ENCODE measurements at places on chromosomes 12 and 14.

GRCh38 chr14:34257505-34257904 lies 204.5 kb downstream of the SPTSSA start:
- DNase-seq: no peak

DNA sequence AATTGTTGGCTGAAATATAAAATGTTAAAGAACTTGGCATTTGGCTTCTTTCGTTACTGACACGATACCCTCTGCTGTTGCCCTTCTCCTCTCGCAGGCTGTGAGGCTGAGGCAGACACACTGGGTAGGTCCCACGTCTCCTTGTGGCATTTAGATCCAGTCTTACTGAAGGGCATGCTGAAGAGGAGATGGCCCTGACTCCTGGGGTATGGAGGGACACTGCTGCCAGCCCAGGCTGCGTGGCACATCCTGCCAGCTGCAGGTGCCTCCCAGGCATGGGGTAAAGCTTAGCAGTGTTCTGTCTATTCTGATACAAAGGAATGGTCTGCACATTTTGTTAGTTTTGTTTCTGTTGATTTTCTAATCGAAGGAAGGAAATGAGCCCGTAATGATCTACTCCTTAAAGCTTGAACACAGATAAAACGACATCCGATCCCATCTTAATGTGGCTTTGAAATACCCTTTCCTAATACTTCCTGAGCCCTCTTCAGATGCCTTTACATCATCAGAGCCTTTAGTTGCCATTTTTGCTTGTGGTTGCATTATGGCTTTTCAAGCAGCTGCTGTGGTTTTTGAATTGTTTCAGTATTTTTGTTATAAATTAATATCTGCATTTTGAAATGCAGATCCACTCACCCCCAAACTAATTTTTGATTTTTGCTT lies 61.1 kb downstream of the WDR20 start:
- no peak for DNase-seq

DNA sequence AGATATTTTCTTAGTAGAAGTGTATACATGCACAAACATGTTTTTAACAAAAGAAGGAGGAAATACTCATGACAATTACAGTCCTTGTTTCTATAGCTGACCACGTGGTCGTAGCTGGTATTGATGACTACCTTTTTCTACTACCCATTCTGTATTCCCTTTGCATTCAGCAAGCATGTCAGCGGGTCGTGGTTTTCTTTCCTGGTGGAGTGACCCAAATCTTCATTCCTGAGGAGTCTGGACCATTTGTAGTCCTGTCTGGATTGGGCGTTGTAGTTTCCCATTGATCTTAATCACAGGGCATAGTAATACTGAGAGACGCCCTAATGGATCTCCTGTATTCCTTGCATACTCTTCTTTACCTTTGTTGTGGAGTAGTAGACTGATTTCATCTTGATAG lies 472.1 kb upstream of the RGS6 start:
- DNase-seq: no peak

GRCh38 chr12:60535363-60535762 lies 939.5 kb downstream of the SLC16A7 start:
- no peak for DNase-seq

GRCh38 chr12:54304187-54304810 lies 3.5 kb upstream of the NFE2 start:
- peak; percentile 72 for DNase-seq

DNA sequence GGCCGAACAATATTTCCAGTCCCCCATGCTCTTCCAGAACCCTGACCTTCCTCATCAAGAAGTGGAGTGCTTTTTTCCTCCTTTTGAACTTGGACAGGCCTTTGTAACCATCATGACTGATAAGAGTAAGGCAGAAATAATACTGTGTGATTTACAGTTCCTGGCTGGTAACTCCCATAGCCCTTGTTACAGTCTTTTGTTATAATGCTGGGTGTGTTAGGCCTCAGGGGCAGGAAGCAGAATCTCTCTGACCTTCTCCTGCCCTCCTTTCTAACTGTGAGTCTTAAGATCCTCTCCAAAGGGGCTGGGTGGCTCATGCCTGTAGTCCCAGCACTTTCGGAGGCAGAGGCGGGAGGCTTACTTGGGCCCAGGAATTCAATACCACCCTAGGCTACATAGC lies 59.5 kb downstream of the BCAT1 start:
- no peak for DNase-seq

GRCh38 chr12:114404083-114404925 lies 1.6 kb downstream of the TBX5 start:
- DNase-seq: no peak

- DNase-seq: peak; percentile 65
Measured at GRCh38 chr14:31411218-31411727, 9.1 kb downstream of the HEATR5A start.

Measured in suppressor macrophage treated with lipopolysaccharide for 4 hours (primary cell).